ENCODE measurements at places on chromosomes 16 and 17. TPM values are rescaled to one million over a fixed set of nuclear protein-coding genes. Genes with fewer than 3 reads are reported as not detected.

DNA sequence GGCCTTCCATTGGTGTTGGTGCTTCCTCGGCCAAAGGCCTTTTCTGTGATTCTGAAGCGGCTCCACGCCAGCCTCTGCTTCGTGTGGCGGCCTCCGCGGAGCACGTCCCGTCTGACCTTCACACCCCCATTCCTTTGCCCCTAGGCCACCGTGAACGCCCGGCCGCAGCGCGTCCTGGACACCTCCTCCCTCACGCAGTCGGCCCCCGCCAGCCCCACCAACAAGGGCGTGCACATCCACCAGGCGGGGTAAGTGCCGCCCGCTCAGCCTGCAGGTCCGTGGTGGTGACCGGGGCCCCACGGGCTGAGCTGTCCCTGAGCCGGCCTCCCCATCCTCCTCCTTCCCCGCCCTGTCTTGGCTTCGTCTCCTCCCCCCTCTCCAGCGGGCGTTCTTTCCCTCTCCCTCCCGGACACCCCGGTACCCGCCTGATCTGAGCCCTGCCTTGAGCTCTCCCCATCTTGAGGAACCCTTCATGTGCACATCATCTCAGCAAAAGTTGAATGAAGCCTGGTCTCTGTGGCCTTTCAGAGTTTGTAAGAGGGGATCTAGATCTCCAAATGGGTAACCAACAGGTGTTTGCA lies 69.0 kb upstream of the CHMP6 start:
- DNase-seq: peak; percentile 55

DNA sequence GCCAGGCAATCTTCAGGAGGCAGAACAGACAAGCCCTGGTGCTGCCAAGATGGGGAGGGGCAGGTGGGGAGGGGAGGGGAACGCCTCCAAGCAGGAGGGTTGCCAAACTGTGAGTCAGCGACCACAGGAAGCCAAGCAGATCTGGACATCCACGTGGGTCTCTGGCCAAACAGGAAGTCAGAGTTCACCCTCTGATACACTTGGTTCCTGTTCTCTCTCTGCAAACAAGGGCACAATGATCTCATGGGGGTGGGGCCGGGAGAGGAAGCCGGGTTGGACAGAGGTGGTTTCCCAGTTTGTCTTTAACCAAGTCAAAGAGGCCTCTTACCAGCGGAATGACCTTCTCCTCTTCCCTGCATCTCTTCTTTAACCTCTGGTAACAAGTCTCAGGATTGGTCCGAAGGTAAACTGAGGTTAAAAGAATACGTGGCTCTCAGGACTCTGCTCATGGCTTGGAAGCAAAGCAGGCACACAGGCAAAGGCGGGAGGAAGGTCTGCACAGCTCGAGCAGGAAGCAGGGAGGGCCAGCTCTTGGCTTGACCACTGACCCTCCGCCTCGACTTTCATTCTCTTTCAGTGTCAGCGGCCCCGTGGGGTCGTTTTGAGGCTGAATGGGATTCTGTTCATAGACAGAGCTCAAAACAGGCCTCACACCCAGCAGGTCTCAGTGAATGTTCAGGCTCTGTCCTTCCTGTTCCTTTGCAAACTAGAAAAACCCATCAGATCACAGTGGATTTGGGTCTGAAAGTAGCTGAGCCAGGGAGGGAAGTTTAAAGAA lies 32.9 kb downstream of the TK2 start:
- peak; percentile 98 for DNase-seq

DNA sequence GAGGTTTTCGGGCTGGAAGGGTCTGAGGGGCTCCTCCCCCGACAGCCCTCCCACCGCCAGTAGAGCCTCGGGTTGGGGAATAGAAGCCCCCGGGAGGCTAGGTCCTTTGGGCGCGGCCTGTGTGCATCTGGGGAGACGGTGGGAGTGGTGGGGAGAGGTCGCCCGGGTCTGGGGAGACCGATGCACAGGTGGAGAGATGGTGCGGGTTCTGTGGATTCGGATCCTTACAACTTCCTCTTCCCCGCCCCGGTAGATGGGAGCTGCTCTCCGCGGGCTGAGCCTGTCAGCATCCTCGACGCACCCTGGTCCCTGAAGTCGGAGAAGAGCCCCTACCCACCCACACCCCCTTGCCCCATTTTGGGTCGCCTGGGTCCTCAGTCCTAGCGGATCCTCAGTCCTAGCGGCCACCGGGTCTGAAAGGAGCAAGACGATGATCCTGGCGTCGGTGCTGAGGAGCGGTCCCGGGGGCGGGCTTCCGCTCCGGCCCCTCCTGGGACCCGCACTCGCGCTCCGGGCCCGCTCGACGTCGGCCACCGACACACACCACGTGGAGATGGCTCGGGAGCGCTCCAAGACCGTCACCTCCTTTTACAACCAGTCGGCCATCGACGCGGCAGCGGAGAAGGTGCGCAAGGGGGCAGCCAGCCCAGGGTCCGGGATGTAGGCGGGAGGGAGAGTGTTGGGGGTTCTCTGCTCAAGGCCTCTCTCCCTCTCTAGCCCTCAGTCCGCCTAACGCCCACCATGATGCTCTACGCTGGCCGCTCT lies 790 bp downstream of the BCKDK start:
- DNase-seq: no peak

- no peak for DNase-seq
These were observed 1839.2 kb downstream of the TP53TG3F start for GRCh38 chr16:35298460-35299243.

TMC8 gene
- total RNA-seq: 4.3 TPM

CDC27 gene
- total RNA-seq: 24.2 TPM

Measured in pancreas (tissue), 10 donors.